ENCODE measurements at places on chromosomes 3 and 15.

DNA sequence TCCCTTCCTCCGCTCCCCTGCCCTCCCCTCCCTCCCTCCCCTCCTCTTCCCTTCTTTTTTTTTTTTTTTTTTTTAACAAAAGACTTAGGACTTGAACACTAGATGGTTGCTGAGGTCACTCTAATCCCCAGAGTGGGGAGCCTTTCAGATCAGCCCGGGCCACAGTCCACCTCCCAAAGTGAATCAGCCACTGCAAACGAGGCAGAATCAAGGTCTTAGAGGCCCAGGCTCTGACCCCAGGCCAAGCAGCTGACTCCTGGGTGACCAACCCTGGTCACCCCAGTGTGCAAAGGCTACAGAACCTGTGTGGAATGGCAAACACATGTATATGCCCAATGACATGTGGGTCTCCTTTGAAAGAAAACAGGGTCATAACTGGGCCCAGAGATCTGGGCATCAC lies 18.3 kb upstream of the EHD4 start:
- DNase-seq = no peak

DNA sequence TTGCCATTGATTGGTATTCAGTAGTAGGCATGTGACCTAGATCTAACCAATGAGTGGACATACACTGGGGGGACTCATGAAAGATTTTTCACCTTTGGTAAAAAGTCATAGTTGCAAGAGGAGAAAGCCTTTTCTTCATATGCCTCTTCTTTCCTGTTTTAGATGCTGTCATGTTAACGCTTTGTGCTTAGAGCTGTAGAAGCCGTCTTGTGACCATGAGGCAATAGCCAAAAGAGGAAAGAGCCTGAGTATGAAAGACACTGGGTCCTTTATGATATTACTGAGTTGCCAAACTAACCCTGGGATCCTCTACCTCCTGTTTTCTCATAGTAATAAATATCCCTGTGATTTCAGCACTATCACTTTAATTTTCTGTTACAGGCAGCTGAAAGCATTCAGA lies 396.0 kb downstream of the FHIT start:
- DNase-seq = no peak

DNA sequence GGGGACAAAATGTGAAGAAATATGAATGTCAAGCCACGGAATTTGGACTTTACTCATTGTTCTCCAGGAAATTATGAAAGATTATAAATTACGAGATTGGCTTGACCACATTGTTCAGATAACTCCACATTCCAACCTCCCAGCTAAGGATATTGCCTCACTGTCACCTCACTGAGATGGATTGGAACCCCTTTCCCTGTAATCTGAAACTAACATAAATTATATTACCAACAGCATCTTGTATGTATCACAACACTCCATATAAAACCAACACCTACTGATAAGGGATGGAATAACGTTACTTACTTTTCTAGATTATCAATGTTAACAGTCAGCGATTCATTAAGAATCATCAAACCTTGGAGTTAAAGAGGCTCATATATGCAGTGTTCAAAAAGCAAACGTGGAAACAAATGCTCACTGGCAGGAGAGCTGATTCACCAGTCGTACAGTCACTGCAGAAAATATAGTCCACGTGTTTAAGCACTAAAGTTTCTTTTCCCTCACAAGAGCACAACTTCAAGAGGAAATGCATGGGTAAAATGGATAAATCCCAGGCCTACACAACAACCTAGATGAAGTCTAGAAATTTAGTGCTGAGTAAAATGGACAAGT lies 451.5 kb downstream of the FGF12 start:
- no peak for DNase-seq

DNA sequence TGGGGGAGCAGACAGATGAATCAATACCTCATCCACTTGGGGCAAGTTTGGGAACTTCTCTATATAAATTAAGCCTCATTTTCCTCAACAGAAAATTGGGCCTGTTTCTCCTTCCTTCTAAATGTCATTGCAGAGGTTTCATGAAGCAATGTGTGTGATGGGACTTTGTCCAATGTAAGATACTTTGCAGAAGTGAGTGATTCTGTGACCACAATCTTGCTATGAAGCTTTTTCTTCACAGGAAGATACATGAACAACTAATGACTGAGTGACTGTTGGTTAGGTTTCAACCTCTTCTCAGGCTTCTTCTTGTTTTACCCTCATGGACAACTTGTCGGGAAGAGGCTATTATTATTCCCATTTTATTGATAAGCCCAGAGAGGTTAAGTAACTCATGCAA lies 11.0 kb downstream of the TMEM45A start:
- DNase-seq = no peak

DNA sequence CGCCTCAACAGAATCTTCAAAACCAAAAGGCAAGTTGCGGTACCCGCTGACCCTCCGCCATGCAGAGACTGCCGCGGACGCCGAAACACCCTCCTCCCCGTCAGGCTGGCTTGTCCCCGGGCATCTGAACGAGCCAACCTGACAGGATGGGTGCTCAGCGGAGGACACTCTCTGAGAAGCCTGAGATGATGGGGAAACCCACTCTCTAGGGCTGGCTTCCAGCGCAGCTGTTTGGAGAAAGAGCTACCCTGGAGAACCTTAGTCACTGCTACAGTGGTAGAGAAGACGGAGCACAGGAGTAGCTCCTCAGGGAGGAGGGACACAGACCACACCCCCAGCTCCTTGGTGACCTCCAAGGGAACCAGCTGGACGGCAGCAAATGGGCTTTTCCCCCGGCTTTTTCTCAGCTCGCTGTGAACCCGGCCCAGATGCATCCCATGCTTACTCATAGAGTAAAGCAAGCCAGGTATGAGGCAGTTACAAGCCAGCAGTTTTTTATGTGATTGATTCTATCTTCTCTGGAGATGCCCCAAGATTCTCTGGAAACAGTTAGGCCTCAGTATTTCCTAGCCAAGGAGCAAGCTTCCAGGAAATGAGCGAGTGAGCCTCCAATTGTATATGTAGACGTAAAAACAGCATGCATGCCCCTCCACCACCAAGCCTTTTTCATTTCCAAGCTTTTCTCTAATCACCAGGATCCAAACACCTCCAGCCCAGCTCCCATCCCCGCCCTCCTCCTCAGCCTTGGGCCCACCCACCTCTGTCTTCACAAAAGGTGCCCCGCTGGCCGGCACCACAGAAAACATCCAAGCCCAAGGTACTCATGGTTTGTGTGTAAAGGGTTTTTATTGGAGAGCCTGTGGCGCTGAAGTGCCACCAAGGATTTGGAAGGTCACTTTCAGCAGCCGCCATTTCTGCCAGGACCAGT lies 38.7 kb downstream of the FAM174B start:
- DNase-seq = peak; percentile 84

DNA sequence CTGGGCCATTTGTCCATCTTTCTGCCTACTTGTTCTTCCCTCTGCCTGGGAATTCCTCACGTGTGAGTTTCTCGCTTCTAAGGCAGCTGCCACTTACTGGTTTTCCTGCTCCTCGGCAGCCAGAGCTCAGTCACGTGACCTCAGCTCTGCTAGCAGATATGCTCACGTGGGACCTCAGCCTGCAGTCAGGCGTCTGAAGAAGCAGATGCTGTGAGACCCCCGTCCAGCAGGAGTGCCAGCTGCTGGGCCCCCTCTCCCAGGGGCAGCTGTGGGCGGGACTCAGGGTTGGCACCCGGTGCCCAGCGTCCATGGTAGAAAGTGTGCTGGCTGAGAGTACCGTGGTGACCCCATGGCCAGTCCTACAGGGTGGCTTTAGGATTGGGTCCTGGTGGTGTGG lies 161.3 kb upstream of the TLE3 start:
- DNase-seq = no peak

DNA sequence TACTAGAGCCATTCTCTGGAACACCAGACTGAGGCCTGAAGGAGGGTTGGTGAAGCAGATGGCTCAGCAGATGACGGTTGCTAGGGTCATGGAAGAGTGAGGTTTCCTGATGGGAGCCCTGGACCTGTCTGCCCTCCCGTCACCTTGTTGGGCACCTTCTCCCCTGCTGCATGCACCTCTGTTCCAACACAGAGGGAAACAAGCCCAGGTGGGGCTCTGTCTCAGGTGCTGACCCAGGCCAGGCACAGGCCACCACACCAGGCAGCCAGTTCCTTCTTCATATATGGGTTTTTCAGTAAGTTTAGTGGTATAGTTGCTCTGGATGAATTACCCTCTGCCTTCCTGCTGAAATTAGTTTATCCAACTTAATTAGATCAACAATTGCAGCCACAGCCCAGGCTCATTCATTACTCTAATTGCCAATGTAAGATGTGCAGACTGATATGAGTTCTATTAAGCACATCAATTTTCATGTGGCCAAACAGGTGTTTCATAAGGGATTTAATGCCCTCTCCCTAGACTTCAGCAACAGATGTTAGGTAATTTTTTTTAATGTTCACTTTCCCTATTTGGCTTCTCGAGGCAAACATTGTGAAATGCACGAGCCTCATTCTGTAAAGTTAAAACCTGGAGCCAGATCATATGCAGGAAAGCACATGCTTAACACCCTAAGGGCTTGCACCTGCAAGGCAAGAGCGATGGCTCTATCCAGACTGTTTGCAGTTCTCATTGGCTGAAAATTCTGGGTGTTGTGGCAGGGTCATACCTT lies 174.8 kb downstream of the CHDH start:
- DNase-seq = no peak

DNA sequence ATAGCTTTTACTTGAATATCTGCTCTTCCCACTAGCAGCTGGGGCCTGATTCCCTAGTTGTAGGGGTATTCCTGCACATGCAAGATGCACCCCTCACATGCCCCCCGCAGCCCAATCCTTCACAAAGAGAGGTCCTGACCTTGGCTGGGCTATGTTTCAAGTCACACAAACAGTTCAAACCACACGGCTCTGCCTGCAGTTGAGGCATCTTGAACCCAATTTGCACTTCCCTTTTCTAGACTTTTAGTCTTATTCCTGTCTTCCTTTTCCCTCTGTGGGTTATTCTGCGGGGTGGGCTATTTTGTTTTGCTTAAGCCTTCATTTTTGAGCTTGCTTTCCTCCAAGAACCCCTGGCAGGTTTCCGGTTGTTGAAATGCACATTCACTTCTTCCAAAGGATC lies 13.3 kb upstream of the CCR1 start:
- DNase-seq = no peak

GRCh38 chr3:45948311-45948781 lies 5.1 kb downstream of the CXCR6 start:
- no peak for DNase-seq

GRCh38 chr3:12194209-12194608 lies 35.5 kb upstream of the TIMP4 start:
- no peak for DNase-seq

- no peak for DNase-seq
Measured at GRCh38 chr3:99466331-99466730, 172.1 kb upstream of the COL8A1 start.

GRCh38 chr3:50353245-50354004 lies 2.8 kb downstream of the CYB561D2 start:
- no peak for DNase-seq

GRCh38 chr15:61517776-61518175 lies 288.7 kb upstream of the RORA start:
- no peak for DNase-seq

- no peak for DNase-seq
Measured at GRCh38 chr3:140394488-140395133, 283.3 kb upstream of the TRIM42 start.

GRCh38 chr3:150446470-150446977 lies 38.4 kb downstream of the TSC22D2 start:
- DNase-seq = no peak

DNA sequence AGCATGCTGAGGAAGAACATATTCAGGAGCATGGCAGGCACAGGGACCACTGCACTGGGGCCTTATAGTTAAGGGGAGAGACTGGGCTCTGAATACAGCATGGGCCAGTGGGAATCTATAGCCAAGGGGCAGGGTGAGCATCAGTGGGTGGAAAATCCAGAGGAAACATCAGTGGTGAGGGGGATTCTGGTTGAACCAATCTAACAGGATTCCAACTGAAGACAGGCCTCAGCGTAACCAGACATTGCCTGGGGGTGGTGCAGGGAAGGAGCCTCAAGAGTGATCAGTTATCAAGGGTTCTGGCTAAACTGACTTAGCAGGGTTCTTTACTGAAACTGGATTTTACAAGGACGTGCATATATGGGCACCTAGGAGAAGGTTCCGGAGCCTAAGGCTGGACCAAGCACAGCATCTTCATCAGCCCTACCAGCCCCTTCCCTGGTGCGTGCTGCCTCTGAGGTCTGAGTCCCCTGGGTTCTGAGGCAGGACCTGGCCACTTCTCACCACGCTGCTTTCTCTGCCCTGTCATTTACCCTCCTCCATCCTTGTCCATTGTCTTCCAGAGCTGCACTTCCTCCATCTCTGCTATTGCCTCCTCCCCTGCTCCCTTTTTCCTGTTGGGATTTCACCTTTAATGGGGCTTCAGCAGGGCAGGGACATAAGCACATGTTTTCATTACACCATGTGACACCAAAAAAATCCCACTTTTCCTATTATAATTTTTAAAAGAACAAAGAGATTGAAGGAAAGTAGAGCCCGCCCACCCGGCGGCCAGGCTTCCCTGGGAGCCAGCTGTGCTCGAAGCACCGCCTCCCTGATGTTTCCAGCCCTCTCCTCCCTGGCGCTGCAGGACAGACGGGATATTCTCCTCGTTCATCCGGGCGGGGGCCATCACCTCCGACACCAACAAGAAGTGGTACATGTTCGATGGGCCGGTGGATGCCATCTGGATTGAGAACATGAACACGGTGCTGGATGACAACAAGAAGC lies 52.1 kb downstream of the DNAH1 start:
- DNase-seq = no peak

DNA sequence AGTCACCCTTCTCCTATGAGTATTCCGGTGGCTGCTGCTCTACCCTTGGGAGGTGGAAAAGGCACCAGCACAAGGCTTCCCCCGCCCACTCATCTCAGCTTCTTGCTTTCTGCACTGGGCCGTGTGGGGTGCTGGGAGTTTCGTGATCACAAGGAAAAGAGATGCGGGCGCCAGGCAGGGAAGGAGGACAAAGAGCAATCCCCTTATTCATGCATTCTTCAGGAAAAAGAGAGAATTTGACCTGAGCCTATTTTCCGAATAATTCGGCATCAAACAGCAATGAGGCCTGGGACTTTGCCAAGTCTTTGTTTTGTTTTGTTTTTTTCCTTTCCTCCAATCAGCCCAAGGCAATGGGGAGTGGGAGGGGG lies 102.2 kb upstream of the LPP start:
- no peak for DNase-seq

- DNase-seq = no peak
Measured at GRCh38 chr15:70083418-70083817, 14.3 kb downstream of the TLE3 start.

DNA sequence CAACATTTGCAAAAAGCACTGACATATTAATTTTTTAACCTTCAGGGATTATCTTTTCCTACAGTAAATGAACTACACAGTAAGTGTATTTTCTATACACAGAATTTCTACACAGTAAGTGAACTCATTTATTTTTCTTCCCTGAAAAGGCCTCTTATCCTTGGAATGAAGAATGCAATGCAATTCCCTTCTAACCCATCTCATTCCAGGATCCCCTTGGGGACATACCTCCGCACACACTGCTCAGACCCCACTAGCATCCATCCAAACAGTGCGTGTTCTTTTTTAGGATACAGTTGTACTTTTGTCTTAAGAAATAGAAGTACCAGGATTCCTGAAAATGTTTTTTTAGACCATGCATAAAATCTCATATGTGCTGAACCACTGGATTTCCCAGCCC lies 152.8 kb downstream of the UACA start:
- DNase-seq = no peak
